ENCODE measurements at places on chromosomes 2 and 18.

GRCh38 chr2:220703279-220703678 is 868.8 kb downstream of the EPHA4 start:
- DNase-seq: no peak

- no peak for DNase-seq
Measured at GRCh38 chr2:143697744-143698143, 568.5 kb downstream of the ARHGAP15 start.

DNA sequence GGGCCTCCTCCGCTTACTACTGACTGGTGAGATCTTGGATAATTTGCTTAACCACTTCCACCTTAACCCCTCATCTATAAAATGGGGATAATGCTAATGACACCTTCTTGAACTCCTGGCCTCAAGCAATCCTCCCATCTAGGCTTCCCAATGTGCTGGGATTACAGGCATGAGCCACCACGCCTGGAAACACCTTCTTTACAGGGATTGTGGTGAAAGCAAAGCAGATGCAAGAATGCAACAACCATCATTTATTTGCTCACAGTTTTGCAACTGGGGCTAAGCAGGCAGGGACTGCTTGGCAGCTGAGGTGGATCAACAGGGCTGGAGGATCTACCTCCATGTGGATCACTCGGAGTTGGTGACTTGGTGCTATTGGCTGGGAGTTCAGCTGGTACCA is 76.2 kb upstream of the ZNF532 start:
- no peak for DNase-seq

- no peak for DNase-seq
Measured at GRCh38 chr2:37764739-37765138, 93.3 kb upstream of the CDC42EP3 start.

GRCh38 chr2:127541809-127542208 is 6.3 kb downstream of the MYO7B start:
- DNase-seq: no peak

DNA sequence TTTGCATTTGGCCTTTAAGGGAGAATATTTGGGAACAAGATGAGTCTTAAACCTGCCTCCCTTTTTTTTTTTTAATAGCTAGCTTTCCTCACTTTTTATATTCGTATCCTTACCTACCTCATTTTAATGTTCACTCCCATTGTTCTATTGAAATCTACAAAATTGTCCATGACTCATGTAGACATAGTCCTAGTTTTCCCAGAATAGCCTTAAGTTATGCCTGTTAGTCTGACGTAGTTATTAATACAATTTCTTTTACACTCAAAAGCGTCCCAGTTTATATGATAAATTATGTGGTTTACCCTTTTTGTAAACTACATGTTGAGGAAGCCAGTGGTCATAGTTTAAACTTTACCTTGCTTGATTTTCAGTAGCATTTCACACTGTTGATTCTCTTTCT is 73.4 kb downstream of the UBR3 start:
- no peak for DNase-seq

- no peak for DNase-seq
Measured at GRCh38 chr2:184780384-184780783, 182.1 kb downstream of the ZNF804A start.

- DNase-seq: no peak
Measured at GRCh38 chr2:158580760-158581159, 124.0 kb downstream of the PKP4 start.

- peak; percentile 39 for DNase-seq
Measured at GRCh38 chr2:11955884-11956291, 209.5 kb downstream of the LPIN1 start.

GRCh38 chr18:8957731-8958130 is 144.8 kb upstream of the NDUFV2 start:
- no peak for DNase-seq

GRCh38 chr2:145267451-145267850 is 747.5 kb upstream of the ZEB2 start:
- no peak for DNase-seq

DNA sequence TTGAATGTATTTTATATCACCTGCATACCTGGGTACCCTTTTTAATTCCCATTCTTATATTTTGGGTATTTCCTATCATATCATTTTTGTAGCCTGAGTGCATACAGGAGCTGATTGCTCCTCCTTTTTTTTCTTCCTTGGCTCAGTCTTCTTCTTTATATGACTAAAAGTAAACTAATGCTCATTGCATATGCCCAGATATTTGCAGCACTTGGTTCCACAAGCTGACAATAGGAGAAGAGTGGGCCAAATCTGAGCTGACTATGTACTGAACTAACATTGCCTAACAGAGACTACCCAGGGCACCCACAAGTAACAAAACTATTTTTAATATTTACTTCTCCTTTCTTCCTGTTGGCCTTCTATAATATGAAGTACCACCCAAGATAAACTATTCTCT is 131.7 kb upstream of the SPOPL start:
- no peak for DNase-seq

DNA sequence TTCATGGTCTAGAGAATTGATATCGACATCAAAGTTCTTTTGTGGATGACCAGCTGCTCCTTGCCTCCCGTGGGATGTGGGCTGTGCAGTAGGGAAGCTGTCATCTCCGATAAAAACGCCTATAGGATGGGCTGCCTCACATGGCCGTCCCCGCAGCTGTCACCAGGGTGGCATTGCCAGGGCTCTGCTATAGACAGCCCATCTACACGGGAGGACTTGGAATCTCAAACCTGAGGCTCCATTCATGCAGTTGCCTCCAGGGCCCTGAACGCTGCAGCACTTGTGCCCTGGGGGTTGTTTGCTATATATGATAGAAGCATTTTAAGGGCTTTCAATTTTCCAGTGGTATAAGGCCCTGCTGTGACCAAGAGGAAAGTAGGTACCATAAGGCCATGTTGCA is 183.1 kb downstream of the MYCN start:
- no peak for DNase-seq

DNA sequence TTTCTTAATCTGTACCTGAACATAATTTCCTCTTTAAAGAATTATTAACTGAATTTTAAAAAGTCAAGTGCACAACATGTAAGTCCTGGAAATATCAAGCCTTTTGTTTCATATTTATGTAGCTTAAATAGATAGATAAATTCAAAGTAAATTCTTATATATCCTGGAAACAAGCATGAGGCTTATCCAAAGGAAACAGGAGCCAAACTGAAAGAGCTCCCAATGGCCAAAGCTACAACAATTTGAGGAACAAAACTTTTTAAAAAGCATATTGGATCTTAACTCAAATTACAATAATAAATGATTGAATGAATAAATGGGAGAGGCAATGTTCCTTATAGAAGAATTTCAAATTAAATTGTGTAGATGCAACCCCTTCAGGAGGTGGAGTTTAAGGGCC is 679.1 kb downstream of the METTL4 start:
- no peak for DNase-seq

- DNase-seq: no peak
Measured at GRCh38 chr18:22159014-22159413, 10.4 kb upstream of the GATA6 start.
